ENCODE measurements at places on chromosomes 13 and 19. TPM values are rescaled to one million over a fixed set of nuclear protein-coding genes. Genes with fewer than 3 reads are reported as not detected.

- H3K4me1 ChIP-seq, result peaks cover 3% of the 10 kb centered on the region
- H3K4me3 ChIP-seq, result peak overlapping the region; percentile 76
- H3K36me3 ChIP-seq, result no peaks in the 10 kb centered on the region
Observed at GRCh38 chr19:19628501-19629134, 598 bp upstream of the LPAR2 start.

DNA sequence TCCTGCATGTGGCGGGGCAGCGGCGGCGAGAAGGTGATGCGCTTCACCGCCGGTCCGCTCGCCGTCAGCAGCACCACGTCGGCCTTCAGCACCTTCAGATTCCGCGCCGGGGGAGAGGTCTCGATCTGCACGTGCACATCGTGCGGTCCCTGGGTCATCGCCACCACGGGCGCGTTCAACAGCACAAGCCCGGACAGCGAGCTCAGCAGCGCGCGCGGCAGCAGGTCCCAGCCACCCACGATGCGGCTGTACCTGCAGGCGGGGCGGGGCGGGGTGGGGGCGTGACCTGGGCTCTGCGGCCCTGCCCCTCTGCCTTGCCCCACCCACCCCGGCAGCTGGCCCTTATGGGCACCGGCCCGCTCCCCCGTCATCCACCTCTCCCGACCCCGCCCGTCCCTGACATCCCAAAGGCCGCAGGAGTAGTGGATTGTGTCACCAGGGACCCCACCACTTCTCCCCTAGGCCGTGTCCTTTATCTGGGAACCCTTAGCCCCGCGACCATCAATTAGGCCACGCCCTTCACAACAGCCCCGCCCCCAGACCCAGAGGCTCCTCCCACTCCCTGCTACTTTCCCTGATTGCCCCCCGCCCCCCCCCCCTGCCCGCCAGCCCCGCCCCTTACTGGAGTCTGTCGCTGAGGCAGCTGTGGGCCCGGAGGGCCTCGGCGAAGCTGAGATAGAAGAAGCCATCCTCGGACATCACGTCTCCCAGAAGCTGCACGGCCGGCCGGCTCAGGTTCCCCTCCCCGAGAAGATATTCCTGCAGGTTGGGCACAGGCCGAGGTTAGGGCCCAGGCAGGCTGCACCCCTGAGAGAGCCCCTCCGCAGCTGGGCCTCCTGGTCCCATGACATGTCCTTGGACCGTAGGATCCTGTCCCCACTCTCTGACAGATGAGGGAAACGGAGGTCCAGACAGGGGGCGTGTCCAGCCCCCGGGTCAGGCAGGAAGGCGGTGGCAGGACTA is 6.1 kb downstream of the IL4I1 start:
- H3K27me3 ChIP-seq, result no peaks in the 10 kb centered on the region
- peak overlapping the region; percentile 17 for H3K4me3 ChIP-seq
- H3K27ac ChIP-seq, result no peak overlapping the region
- no peaks in the 10 kb centered on the region for H3K4me1 ChIP-seq
- H3K36me3 ChIP-seq, result no peaks in the 10 kb centered on the region

Gene HTR2A
- total RNA-seq, result 0.51 TPM

DNA sequence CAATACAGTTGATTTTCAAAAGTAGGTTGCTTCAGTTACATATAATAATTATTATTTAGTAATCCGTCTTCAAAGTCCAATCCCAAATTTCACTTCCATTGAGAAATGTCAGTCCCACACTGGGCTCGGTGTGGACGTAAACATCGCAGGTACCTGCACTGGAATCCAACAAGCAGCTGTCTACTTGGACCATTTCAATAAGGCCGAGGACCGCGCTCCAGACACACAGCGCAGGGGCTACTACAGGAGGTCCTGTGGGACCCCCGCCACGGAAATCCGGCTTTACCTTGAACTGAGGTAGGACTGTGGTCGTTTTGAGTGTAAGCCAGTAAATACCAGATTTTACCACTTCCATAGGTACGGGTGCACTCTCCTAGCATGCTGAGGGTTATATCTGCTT is 30.8 kb downstream of the IRS2 start:
- H3K27ac ChIP-seq, result no peak overlapping the region
- DNase-seq, result no peak
- H3K27me3 ChIP-seq, result no peaks in the 10 kb centered on the region

Gene LMTK3
- total RNA-seq, result 10.2 TPM

Gene SHISA2
- 2.6 TPM for total RNA-seq

Gene CYP2A6
- not detected for total RNA-seq

DNA sequence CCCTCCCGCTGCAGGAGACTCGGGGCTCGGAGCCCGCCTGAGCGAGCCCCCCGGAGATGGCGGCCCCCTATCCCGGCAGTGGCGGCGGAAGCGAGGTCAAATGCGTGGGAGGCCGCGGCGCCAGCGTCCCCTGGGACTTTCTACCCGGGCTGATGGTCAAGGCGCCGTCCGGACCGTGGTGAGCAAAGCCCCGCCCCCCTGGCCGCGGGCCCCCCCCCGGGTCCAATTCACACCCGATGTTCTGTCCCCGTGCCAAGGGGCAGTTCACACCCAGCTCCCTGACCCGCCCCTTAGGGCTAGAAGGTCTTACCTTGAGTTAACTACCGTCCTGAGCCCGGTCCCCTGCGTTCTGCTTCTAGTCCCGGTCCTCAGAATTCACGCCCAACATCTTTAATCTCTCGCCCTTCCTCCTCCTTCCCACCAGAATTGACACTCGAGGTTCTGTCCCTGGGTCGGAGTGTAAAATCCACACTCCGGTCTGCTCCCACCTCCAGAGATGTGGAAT is 1.4 kb downstream of the NPAS1 start:
- H3K36me3 ChIP-seq, result no peaks in the 10 kb centered on the region
- H3K27ac ChIP-seq, result no peak overlapping the region
- H3K4me1 ChIP-seq, result peaks cover 20% of the 10 kb centered on the region
- DNase-seq, result no peak

GRCh38 chr13:112873851-112874750 is 94.9 kb upstream of the MCF2L start:
- no peak overlapping the region for H3K4me3 ChIP-seq
- H3K27ac ChIP-seq, result no peak overlapping the region
- no peaks in the 10 kb centered on the region for H3K36me3 ChIP-seq
- DNase-seq, result peak; percentile 59
- no peaks in the 10 kb centered on the region for H3K4me1 ChIP-seq

Gene ACER1
- total RNA-seq, result 5.3 TPM

Gene PRDX2
- 256 TPM for total RNA-seq

Gene C3
- total RNA-seq, result 165 TPM

GRCh38 chr19:40613690-40614621 is 12.8 kb downstream of the LTBP4 start:
- DNase-seq, result peak; percentile 77
- H3K36me3 ChIP-seq, result no peaks in the 10 kb centered on the region
- no peaks in the 10 kb centered on the region for H3K4me1 ChIP-seq
- H3K4me3 ChIP-seq, result peak overlapping the region; percentile 46
- H3K27ac ChIP-seq, result peak overlapping the region; percentile 77

GRCh38 chr13:92260363-92260762 is 861.9 kb downstream of the GPC5 start:
- no peaks in the 10 kb centered on the region for H3K36me3 ChIP-seq
- no peaks in the 10 kb centered on the region for H3K4me1 ChIP-seq
- no peak overlapping the region for H3K27ac ChIP-seq

Gene NXNL1
- total RNA-seq, result not detected

DNA sequence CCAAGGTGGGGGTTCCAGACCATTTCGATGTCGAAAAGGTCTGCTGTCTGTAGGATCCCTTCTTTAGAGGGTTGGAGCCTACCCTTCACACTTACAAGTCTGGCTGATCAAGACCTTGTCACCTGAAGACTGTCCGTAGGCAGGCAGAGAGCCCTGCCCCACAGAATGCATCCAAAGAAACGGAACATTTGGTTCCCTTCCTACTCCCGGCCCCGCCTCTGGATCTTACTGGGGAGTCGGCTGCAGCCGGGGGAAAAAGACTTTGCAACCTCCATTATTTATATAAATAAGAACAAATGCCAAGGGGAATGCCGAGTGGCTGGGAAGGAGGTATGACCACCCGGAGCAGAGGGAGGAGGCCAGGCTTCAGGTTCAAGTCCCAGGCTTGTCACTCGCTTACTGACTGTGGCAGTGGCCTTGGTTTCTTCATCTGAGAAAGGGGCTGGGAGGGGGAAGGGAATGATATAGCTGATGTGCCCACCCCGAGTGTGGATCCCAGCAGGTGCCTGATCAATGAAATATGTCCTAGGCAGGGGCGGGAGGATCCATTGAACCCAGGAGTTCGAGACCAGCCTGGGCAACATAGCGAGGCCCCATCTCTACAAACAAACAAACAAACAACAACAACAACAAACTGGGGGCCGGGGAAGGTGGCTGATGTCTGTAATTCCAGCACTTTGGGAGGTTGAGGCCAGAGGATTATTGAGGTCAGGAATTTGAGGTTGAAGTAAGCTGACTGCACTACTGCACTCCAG is 48.7 kb downstream of the RFX2 start:
- H3K4me3 ChIP-seq, result no peak overlapping the region
- H3K36me3 ChIP-seq, result no peaks in the 10 kb centered on the region
- no peaks in the 10 kb centered on the region for H3K4me1 ChIP-seq
- peak; percentile 50 for DNase-seq

DNA sequence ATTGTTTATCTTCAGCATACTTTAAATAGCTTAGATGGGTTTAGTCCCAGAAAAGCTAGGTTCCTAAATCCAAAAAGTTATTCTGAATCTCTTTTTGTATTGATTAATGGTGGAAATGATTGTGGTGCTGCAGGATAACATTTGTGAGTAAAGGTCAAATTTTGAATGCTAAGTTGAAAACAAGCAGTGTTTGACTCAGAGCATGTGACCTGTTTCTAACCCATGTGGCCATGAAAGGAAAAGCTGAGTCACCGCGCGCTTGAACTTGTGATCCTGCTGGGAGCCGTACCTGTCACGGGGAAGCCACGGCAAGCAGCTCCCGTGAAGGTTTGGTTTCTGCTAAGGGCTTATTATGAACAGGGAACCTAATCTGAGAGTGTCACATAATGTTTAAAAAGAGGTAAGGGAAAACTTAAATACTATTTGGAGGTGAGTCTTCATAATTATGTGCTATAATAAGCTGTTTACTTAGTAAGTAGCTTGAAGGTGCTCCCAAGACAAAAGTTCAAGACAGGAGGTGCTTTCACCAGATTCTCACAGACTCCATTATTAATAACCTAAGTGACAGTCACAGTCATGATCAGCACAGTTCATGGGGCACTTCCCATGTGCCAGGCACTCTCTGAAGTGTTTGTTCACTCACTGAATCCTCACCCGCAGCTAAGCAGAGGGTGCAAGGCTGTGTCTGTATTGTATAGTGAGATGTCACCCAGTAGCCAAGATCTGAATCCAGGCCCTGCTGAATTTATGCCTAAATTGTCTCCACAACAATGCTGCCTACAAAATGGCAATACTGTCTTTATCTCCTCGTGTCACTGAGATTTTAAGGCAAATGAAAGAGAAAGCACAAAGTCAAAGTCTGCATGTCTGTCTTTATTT is 286.5 kb downstream of the MYO16 start:
- H3K27ac ChIP-seq, result peak overlapping the region; percentile 21
- no peaks in the 10 kb centered on the region for H3K36me3 ChIP-seq
- DNase-seq, result peak; percentile 49

Data from prostate gland (tissue), 2 donors.